Amniotic epithelial cell (primary cell): ENCODE measurements at places on chromosomes 2 and 18.
A peak's percentile ranks its signal among the peaks of the same experiment; 100 is the strongest.

DNA sequence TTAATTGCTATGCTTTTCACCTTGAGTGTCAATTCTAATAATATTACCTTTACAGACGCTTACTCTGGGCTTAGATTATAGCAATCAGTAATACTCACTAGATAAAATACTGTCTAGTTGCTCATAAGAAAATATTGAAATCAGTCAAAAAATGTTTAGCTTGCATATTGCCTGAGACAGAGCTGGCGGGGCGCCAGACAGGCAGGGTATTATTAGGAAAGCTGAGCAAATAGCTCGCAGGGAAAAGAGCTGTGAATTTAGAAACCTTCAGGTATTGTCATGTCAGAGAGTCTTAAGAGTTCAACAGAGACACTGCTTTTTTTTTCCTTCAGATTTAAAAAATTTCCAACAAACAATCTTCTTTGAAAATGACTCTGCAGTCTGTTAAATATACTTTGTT is 118.4 kb downstream of the MEIS1 start:
- no peak for DNase-seq

DNA sequence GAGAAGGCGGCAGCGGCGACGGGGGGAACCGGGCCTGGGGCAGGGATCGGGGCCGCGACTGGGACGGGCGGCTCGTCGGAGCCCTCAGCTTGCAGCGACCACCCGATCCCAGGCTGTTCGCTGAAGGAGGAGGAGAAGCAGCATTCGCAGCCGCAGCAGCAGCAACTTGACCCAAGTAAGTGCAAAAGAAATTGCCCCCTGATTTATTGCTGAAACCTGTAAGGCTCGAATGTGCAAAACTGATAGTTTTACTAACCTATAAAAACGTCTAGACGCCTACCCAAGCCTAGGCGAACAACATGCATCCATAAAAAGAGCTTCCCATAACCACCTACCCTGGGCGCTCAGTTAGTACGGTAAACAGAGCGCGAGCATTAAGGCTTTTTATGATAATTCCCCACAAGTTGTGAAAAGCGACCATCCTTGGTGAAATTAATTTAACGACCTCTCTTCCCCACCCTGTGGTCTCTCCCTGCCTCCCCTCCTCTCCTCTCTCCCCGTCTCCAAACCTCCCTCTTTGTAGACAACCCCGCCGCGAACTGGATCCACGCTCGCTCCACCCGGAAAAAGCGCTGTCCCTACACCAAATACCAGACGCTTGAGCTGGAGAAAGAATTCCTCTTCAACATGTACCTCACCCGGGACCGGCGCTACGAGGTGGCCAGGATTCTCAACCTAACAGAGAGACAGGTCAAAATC is 1.0 kb downstream of the HOXD9 start:
- no peak for DNase-seq

DNA sequence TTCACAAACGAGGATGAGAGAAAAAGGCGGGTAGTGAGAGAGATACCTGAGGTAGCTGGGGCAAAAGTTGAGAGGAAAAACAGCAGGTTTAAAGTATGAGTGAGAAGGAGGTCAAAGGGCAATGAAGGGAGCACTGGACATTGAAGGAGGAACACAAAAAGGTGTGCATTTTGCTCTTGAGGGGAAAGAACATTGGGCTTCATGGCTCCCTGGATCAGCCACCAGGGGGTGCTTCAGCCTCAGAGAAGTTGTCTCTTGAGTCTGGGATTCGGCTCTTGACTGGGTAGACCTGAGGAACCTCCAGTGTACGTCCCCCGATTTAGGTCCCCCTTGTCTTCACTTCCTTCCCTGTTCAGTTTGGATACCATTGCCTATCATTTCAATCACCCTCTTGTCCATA is 128.5 kb downstream of the RAPGEF4 start:
- DNase-seq: peak; percentile 47

GRCh38 chr2:30472326-30472725 is 25.3 kb downstream of the LCLAT1 start:
- DNase-seq: no peak

- DNase-seq: no peak
Observed at GRCh38 chr2:106142683-106143082, 51.4 kb downstream of the UXS1 start.

- no peak for DNase-seq
Observed at GRCh38 chr2:208906330-208906729, 499.7 kb downstream of the PTH2R start.

DNA sequence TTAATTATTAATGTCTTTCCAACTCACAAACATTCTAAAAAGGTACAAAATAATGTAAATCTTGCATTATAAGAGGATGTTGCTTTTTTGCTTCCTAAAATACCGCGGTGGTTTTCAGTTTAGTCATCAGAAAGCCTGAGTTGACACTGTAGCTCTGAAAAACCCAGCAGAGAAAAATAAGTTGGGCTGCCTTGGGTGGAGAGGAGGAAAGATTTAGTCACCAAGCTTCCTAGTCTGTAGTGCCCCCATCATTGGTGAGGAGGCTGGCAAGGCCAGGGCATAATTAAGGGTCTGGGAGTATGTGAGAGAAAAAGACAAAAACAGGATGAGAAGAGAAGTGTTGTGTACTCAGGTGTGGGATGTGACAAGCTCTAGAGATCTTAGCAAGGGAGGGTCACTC is 5.7 kb downstream of the PTPRM start:
- no peak for DNase-seq

DNA sequence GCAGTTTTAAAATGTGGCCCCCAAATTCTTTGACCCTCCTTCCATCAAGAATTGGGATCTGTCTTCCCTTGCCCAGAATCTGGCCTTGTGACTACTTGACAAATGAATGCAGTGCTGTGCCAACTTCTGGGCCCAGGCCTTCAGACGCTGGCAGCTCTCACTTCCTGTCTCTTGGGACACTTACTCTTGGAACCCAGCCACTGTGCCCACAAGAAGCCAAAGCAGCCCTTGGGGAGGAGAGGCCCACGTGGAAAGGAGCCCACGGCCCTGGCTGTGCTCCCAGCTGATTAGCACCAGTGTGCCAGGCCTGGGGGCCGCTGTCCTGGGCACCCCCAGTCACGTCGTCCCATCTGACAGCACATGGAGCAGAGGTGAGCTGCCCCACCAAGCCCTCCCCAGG is 56.6 kb downstream of the RPL37A start:
- peak; percentile 31 for DNase-seq

GRCh38 chr2:33135645-33136044 is 188.9 kb downstream of the LTBP1 start:
- DNase-seq: peak; percentile 39

GRCh38 chr2:96655526-96655925 is 13.0 kb downstream of the FER1L5 start:
- no peak for DNase-seq

GRCh38 chr2:205957452-205958154 is 128.4 kb downstream of the INO80D start:
- no peak for DNase-seq

GRCh38 chr2:11281186-11281585 is 63.2 kb downstream of the ROCK2 start:
- DNase-seq: no peak

GRCh38 chr2:207845202-207845864 is 75.6 kb upstream of the FZD5 start:
- no peak for DNase-seq

GRCh38 chr18:42287047-42287446 is 332.0 kb downstream of the PIK3C3 start:
- DNase-seq: no peak

GRCh38 chr2:110677080-110677479 is 783 bp downstream of the BUB1 start:
- DNase-seq: no peak

GRCh38 chr2:47232738-47233415 is 77.8 kb upstream of the STPG4 start:
- DNase-seq: peak; percentile 67

DNA sequence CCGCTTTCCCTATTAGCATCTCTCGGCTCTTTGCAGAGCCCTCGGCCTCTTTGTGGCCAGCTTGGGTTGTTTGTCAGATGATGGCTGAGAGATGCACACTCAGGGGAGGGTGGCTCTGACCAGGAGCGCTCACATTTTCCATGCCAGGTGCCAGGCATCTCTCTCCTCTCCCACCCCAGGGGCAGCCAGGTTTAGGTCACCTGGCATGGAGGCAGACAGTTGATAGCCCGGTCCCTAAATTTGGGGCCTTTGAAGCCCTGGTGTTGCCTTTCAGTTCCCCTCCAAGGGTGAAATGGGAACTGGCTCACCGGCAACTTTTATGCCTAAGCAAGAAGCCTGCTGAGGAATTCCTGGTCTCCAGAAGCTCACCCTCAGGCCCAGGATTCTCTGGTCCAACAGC is 19.1 kb downstream of the LBH start:
- no peak for DNase-seq

- DNase-seq: no peak
Observed at GRCh38 chr18:48937869-48938750, 12.7 kb downstream of the SMAD7 start.

- no peak for DNase-seq
Observed at GRCh38 chr18:73279498-73279897, 411.7 kb upstream of the NETO1 start.

DNA sequence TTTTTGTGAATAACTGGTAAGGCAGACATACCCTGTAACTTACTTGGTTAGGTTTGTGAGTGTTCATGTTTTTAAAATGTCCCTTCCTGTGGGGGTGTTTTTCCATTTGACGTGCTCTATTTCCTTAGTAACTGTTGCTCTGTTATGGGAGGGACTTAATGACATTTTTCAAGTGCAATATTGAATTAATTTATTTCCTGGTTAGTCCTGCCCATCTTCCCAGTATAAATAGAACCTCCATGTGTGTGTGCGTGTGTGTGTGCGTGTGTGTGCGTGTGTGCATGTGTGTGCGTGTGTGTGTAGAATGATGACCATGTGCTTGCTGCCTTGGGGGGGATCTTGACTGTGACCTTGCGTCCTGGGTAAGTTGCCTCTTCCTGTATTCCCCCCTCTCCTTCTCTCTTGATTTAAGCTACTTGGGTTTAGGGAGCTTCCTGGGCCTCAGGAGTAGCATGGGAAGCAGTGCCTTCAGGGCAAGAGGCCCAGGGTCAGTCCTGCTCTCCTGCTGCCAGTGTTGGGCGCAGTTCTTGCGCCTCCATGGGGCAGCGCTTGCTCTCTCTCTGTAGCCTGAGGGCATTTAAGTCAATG is 163.9 kb downstream of the LDLRAD4 start:
- peak; percentile 51 for DNase-seq

- no peak for DNase-seq
Observed at GRCh38 chr2:70035344-70035844, 51.9 kb upstream of the PCBP1 start.
